ENCODE measurements at places on chromosomes 2 and 18. TPM values are rescaled to one million over a fixed set of nuclear protein-coding genes. Genes with fewer than 3 reads are reported as not detected.

- DNase-seq = no peak
These were observed 28.0 kb upstream of the SCLY start for GRCh38 chr2:238032755-238033337.

- no peak for DNase-seq
These were observed 119.4 kb downstream of the GREB1L start for GRCh38 chr18:21361307-21361880.

Gene ARID5A
- total RNA-seq = 0.89 TPM

- no peak for DNase-seq
These were observed 270.3 kb upstream of the LINC00305 start for GRCh38 chr18:64419156-64419555.

Gene DOK6
- total RNA-seq = 6.7 TPM

Gene DSG1
- not detected for total RNA-seq

DNA sequence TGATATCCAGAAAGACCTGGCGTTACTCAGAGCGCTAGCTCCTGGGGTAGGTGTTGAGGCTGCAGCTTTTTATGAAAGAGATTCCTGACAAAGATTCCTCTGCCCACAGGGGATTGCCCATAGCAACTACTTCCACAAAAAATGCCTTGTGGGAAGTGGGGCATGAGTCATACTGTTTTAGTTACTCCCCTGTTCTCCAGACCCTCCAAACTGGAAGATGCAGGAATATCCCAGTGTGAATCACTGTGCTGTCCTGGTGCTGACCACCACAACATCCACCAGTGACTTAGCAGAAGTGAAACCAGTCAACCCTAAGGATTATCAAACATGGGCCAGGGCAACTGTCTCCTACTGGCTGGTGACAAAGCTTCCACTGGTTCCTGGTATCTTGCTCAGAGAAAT lies 61.8 kb downstream of the CDH2 start:
- no peak for DNase-seq

DNA sequence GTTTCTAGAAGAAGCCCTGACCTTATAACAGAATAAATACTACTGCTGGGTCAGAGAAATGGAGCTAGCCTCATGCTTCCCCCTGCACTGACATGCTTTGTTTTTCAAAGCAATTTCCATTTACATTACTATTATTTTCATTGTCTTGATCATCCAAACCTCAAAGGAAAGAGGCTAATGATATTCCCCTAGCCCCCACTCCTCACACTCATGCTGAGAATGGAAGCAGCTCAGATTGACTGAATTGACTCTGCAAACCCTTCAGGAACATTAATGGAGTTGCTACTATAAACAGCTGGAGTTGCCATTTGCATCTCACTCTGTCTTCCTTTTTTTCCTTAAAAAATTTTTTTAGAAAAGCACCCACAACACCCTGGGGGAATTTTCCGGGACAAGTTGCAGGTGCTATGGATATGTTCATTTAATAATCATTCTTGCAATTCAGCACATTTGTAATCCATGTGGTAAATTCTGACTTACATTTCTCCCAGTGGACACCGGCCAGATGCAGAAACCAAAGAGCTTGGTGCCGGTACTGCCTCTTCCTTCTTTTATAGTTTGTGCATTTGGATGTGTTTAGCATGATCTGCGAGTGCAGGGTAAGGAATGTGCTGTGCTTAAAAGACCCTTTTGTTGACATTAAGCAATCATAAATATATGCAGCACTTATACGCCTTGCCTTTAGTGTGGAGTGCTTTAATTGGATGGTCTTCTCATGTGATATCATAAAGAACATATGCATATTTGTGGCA lies 103.3 kb upstream of the OSR1 start:
- no peak for DNase-seq

DNA sequence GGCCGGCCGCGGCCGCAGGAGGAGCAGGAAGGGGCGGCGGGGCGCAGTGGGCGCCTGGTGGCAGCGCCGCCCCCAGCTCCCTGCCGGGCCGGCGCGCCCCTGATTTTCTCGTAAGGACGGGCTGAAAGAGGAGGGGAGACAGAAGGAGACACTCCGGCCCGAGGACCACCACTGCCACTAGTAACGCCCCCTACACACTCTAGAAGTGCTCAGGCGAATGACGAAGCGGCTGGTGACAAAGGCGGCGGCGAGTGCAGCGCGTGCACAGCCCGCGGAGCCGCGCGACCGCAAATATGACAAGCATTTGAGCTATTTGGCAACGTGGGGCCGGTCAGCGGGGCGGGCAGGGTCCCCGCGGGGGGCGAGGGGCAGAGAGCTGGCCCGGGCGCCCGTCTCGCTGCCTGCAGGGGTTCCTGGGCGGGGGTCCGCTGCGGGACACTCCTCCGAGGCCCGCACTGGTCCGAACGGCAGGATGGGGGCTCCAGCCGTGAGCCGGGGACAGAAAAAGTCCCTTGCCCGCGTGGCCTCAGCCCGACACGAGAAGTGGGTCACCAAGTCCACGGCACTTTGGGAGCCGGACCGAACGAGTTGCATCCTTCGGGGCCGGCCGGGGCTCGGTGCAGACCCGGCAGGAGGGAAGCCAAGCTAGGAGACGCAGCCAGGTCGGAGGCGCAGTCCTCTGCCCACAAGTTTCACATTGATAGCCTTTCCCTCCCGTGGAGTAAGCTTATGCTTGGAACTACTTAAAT lies 524 bp upstream of the SERTAD2 start:
- DNase-seq = peak; percentile 76

Gene GRB14
- total RNA-seq = 1.5 TPM

DNA sequence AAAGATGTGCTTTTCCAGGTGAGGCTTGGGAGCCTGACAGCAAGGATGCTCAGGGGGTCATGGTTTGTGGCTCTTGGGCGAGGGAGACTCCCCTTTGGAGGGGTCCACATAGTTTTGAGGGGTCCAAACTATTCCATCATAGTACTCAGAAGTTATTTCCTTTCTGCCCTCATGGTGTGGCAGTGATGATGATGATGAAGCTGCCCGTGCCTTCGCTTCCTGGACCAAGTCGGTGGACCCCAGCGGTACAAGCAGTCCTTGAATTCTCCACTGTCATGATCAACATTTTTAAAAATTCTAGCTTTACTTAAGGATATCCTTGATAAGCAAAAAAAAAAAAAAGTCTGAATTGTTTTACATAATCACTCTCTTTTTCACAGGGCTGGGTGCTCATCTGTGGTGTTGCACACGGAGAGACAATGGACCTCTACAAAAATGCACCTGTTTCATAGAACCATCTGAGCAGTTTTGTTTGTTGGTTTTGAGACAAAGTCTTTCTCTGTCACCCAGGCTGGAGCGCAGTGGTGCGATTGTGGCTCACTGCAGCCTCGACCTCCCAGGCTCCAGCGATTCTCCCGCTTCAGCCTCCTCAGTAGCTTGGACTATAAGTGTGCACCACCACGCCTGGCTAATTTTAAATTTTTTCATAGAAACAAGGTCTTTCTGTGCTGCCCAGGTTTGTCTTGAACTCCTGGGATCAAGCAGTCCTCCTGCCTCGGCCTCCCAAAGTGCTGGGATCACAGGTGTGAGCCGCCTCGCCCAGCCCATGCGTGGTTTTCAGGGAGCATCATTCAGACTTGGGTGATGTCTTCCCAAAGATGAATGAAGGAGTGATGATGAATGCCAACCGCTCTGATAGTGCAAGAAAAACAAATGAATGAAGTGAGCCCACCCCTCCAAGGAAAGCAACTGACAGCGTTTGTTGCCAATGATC lies 271.4 kb upstream of the HDAC4 start:
- no peak for DNase-seq

- no peak for DNase-seq
These were observed 106.5 kb downstream of the SEPTIN10 start for GRCh38 chr2:109507217-109507616.

DNA sequence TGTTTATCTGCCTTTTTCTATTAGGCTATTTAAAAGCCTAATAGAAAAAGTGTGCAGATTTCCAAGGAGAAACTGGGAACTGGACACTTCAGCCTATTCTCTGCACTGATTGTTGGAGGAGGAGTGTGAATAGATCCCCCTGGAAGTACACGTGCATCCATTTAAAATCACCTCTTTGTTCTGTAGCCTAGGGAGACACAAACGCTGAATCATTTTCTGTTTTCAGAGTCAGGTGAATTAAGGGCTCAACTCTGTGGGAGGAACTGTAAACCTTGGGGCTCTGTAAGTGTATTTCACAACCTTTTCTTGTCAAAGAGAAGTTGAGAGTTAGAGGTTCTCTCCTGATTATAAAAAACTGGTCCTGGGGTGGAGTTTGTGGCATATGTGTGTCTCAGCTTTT lies 159.7 kb downstream of the SPAG16 start:
- no peak for DNase-seq

- no peak for DNase-seq
These were observed 271.5 kb downstream of the EXOC6B start for GRCh38 chr2:72554381-72554780.

Gene ABCB11
- total RNA-seq = not detected

DNA sequence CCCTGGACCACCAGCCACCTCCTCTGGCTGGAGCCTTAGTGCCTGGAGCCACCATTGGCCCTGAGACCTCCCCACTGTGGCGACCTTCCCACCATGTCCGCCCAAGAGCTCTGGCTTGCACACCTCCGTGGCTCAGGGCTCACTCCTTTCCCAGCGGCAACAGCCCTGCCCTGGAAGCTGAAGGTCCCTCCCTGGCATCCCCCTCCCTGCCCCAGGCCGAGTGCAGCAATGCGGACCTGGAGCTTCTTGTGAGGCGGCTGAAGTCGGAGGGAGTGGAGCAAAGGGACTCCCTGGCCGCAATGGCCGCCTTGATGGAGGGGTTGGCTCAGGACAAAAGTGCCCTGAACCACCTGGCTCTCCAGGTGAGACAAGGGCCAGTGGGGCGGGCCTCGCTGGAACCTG lies 28.6 kb downstream of the CROCC2 start:
- no peak for DNase-seq
